ENCODE measurements at places on chromosomes 7 and 10. TPM values are rescaled to one million over a fixed set of nuclear protein-coding genes. Genes with fewer than 3 reads are reported as not detected.

The RAB11FIP2 gene
- total RNA-seq = 17.6 TPM

DNA sequence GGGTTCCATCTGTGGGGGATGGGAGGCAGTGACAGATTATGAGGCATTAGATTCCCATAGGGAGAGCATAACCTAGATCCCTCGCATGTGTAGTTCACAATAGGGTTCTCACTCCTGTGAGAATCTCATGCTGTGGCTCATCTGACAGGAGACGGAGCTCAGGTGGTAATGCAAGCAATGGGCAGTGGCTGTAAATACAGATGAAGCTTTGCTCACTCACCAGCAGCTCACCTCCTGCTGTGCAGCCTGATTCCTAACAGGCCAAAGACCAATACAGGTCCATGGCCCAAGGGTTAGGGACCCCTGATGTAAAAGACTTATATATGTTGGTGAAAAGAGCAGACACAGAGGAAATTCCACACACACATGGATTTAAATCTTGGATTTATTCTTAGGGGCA is 370.2 kb downstream of the NRG3 start:
- no peak overlapping the region for H3K4me3 ChIP-seq
- no peaks in the 10 kb centered on the region for H3K4me1 ChIP-seq
- peaks cover 1% of the 10 kb centered on the region for H3K36me3 ChIP-seq
- H3K27ac ChIP-seq = no peak overlapping the region
- DNase-seq = no peak

- no peak overlapping the region for H3K27ac ChIP-seq
- no peak overlapping the region for H3K4me3 ChIP-seq
- no peaks in the 10 kb centered on the region for H3K4me1 ChIP-seq
These were observed 28.2 kb downstream of the INPP5F start for GRCh38 chr10:119754085-119754484.

DNA sequence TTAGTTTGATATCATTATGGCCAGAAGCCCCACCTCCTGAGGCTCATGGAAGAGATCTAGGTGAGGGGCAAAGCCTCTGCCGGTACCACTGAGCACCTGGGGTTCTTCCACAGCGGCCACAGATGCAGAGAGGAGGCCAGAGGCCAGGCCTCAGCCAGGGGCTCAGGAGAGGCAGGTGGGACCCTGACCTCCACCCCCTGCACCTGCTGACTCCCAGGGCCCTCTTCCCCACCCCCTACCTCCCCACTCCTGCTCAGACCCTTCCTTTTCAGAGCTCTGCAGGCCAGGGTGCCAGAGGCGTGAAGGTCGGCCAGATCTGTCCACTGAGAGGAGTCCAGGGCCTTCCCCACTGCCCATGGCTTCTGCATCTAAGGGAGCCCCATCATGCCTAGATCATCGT is 178.7 kb upstream of the PPP2R2D start:
- no peak overlapping the region for H3K27ac ChIP-seq
- no peak overlapping the region for H3K4me3 ChIP-seq
- H3K36me3 ChIP-seq = no peaks in the 10 kb centered on the region
- H3K4me1 ChIP-seq = peaks cover 8% of the 10 kb centered on the region

- peaks cover 82% of the 10 kb centered on the region for H3K27me3 ChIP-seq
- no peak for DNase-seq
- H3K4me1 ChIP-seq = peaks cover 3% of the 10 kb centered on the region
These were observed at the start of gene FAM131B for GRCh38 chr7:143362131-143363015. Gene FAM131B (minus strand): TSS chr7:143362713. CDS start chr7:143362603, 110 bp downstream.

DNA sequence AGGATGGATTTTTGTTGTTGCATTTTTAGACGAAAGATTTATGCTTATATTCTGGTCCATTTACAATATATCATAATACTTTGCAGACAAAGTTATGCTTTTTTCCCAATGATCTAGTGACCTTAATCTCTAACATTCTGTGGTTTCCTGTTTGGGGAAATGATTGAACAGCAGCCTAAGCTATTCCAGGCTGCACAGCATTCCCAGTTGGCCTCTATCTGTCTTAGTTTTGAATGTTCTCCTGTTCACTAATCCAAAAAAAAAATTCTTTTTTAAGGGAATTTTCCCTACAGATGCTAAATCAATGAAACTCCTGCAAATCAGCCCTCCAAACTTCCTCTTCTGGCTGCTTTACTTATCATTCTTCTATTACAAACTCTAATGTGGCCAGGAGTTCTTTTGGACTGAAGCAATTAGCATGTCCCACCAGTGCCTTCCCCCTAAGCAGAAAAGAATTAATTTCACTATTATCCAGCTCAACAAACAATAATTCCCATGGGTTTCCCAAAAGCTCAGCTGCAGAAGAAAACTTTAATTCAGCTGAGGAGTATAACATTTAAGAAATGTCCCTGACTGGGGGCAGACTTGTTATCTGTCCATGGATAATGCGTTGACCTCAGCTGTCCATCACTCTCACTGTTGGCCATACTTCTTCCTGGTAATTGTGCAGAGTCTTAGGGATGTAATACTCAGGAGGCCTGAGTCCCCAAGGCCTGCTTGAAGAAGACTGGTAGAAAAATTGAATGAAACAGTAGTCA is 81.9 kb upstream of the TRIL start:
- no peak for DNase-seq
- peaks cover 31% of the 10 kb centered on the region for H3K4me1 ChIP-seq
- H3K27me3 ChIP-seq = no peaks in the 10 kb centered on the region
- no peaks in the 10 kb centered on the region for H3K36me3 ChIP-seq
- H3K27ac ChIP-seq = no peak overlapping the region

- H3K4me3 ChIP-seq = no peak overlapping the region
- H3K4me1 ChIP-seq = peaks cover 3% of the 10 kb centered on the region
- no peaks in the 10 kb centered on the region for H3K36me3 ChIP-seq
These were observed 10.0 kb upstream of the PROSER2 start for GRCh38 chr10:11813177-11813576.
